ENCODE measurements at places on chromosomes 16 and 17. TPM values are rescaled to one million over a fixed set of nuclear protein-coding genes. Genes with fewer than 3 reads are reported as not detected.

CHST5 gene
- polyA plus RNA-seq: 0.20 TPM

KRTAP9-1 gene
- polyA plus RNA-seq: not detected

SGSM2 gene
- polyA plus RNA-seq: 75.1 TPM

CFAP52 gene
- polyA plus RNA-seq: not detected

TEKT1 gene
- not detected for polyA plus RNA-seq
